Stimulated activated CD8-positive, alpha-beta memory T cell treated with anti-CD3 and anti-CD28 coated beads, Interleukin-15, amount 100 ng/mL, for 24 hours (primary cell): ENCODE measurements at places on chromosomes 2 and 18.

GRCh38 chr18:35542356-35542755 is 39.2 kb upstream of the GALNT1 start:
- DNase-seq, result no peak

- no peak for DNase-seq
These were observed 584.8 kb downstream of the TSN start for GRCh38 chr2:122340246-122340645.

- peak; percentile 55 for DNase-seq
These were observed 9.3 kb downstream of the GGCX start for GRCh38 chr2:85551698-85552678.

DNA sequence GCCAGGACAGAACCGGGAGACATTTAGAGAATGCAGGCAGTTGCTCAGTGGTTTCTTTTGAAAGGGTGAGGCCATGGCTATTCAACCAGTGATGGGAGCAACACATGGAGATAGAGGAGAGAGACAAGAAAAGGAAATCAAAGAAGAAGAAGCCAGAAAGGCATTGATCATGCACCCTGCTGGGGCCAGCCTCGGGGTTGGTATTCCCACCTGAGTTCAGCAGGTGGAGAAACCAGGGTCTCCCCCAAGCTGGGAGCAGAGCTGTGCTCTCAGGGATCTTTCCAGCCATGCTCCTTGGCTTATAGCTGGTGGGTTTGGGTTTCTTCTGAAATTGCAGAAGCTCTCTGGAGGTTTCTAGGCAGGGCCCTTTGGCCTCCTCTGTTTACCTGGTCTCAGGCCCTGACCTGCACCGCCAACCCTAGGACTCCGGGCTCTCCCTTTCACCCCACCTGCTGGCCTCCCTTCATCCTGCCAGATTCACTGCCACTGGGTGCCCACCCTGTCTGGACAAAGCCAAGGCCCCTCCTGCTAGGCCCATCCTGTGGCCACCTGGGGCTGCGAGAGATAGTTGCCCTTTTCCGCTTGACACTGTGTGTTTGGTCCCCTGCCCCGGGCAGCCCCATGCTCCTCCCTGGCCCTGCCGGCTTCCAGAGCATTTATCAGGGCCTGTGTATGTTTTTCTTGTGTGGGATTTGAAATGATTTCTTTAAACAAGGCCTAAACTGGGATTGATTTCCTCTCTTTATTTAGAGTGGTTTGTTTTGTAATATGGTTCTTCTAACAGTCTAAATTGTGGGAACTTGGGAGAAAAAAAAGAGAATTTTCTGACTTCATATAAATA is 126.7 kb downstream of the DDX1 start:
- no peak for DNase-seq

- DNase-seq, result no peak
These were observed 169.5 kb downstream of the SRBD1 start for GRCh38 chr2:45441571-45441970.
